ENCODE measurements at places on chromosomes 16 and 17.
A peak's percentile ranks its signal among the peaks of the same experiment; 100 is the strongest.

DNA sequence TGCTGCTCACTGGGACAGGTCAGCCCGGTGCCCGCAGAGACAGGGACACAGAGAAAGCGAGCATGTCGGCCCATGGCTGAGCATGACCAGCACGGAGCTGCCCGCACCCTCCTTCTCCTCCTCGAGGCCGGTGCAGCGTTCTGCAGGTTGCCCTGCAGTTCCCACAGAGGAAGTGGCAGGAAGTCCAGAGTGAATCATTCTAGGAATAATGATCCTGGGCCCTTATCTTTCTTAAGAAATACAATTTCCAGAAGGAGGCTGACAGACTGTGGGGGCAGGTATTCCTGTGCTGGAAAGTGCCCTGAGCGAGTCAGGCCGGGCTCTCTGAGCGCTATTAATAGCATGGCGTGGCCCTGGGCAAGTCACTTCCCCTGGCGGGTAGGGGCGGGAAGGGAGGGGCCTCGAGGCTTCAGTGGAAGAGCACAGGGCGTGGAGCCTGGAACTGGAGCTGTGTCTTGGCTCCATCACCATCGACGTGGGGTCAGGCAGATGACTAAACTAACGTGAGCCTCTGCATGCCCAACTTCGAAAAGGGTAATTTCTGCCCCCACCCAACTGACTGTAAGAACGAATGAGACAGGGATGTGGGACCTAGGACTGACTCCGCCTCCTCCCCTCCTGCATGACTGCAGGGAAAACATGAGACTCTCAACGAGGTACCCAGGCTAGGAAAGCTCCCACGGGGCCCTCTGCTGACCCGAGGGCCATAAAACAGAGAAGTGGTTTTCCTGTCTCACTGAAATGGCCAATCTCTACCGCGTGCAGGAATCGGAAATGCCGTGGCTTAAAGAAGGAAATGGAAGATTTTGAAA is 9.8 kb downstream of the TMEM204 start:
- DNase-seq: peak; percentile 89

GRCh38 chr17:9166788-9167187 is 145.5 kb downstream of the NTN1 start:
- no peak for DNase-seq

DNA sequence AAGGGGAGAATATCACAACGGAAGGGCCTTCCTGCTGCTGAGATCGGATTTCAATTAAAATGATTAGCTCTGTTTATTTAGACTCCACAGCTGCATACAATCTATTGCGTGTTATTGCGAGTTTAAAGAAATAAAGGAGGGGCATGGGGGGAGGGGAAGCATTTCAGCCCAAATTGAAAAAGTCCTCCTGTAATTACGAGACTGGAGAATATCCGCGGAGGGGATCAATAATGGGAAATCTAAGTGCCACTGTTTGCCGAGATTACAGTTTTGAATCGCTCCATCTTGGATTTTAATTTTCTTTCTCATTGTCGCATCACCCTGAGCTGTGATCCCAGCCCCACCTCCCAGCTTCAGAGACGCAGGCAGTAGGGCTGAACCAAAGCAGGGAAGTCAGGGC is 15.7 kb upstream of the RPL38 start:
- no peak for DNase-seq

GRCh38 chr16:52235186-52235585 is 311.8 kb downstream of the TOX3 start:
- DNase-seq: no peak

GRCh38 chr16:85927959-85928358 is 29.0 kb downstream of the IRF8 start:
- DNase-seq: no peak

DNA sequence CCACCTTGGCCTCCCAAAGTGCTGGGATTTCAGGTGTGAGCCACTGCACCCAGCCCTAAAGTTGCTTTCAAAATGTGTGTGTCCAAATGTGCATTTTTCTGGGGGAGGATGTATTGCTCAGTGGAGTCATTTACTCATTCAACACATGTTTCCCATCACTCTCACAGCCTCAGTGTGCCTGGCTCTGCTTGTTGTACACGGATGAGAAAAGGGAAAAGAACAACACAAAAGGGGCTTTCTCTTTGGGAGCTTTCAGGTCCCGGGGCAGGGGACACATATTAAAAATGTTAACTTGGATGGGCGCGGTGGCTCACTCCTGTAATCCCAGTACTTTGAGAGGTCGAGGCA is 1.7 kb upstream of the PPL start:
- DNase-seq: no peak

- DNase-seq: no peak
Observed at GRCh38 chr17:40491486-40491885, 9.9 kb downstream of the TNS4 start.

- DNase-seq: no peak
Observed at GRCh38 chr17:77304051-77304745, 163.4 kb downstream of the SEC14L1 start.

- no peak for DNase-seq
Observed at GRCh38 chr17:61750656-61751055, 112.7 kb downstream of the BRIP1 start.

DNA sequence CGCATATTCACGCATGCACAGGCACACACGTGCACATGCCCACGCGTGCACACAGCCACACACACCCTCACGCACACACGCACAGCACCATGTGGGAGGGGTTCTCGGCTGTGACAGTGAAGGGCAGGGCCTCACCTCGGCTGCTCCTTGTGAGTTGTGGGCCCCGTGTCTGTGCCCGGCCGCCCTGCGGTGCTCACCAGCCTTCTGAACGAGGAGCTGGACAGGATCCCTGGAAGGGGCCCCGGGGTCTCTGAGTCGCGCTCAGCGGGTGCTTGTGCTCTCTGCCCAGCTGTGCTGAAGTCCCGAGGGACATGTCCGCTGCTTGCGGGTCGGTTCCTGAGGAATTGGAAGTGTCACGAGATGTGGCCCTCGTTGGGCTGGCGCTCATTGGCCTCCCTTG is 16.1 kb downstream of the TSC2 start:
- DNase-seq: no peak

DNA sequence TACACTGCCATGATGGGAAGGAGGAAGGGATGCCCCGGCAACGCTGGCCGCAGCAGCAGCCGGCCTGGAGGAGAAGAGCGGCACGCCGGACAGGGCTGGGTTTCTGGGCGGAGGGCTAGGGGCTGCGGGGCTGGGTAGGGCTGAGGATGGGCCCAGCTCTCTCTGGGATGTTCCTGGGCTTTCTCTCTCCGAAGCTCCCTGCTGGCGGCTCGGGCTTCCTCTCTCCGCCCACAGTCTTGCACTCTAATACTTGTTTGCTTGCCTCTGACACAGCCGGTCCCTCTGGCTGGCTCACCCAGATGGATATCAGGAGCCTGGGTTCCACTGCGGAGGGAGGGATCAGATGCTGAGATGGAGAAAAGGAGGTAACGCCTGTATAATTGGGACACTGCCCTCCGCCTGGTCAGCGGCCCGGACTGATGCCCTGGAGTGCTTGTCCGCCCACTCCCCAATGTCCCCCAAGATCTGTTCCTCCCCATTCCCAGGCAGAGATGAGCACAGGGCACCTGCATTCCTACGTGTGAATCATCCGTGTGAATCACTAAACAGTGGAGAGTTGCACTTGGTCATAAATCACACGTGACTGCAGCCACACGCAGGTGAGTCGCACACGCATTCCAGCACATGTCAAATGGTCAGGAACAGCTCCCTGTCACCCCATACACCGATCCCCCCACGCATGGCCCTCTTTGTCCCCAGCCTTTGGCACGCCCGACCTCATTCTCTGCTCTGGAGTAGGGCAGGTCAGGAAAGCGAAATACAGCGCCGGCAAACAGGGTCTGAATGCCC is at the start of gene ALOXE3:
Gene ALOXE3, minus strand, starts transcription at position 535 of the 789 bp plus-strand sequence. Its CDS starts 524 bp downstream, at position 11.
- DNase-seq: no peak

- peak; percentile 33 for DNase-seq
Observed at GRCh38 chr17:66076546-66077190, 115.3 kb downstream of the CEP112 start.

DNA sequence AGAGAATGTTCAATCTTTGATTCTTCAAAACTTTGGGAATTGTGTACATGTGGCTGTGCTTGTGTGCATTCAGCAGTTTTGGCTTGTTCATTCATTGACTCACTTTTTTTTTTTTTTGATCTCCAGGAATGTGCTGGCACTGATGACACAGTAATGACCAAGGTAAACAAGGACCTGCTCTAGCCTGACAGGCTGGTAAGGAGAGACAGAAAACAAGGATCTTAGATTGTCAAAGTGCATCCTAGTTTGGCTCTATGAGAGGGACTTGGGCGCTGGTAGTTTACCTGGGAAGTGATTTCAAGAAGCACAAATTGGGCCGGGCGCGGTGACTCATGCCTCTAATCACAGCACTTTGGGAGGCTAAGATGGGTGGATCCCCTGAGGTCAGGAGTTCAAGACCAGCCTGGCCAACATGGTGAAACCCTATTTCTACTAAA is 233.1 kb upstream of the WSCD1 start:
- no peak for DNase-seq

DNA sequence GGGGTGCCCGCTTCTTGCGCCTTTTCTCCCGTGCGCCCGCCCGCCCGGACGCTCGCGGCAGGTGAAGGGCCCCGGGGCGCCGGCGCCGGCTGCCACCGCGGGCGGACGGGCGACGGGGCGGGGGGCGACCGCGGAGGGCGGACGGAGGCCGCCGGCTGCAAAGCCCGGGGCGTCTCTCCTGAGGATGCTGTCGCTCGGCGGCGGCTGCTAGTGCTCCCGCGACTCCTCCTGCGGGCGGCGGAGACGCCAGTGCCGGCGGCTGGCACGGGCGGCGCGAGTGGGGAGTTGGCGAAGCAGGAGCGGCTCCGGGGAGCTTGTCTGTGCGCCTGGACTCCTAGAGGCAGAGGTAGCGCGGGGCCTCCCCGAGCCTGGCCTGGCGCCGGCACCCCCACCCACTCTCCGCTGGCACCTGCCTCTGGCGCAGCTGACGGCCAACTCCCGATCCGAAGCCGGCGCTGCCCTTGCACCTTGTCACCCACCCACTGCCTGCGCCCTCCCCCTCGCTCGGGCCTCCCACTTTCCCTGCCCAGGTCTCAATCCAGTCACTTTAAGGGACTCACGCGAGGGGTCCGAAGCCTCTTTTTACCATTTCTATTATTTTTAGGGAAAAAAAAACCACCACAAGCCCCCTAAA is at the start of gene FAM20A:
Gene FAM20A, minus strand, starts transcription at position 437 of the 634 bp plus-strand sequence. CDS start 701 bp downstream, outside the sequence.
- DNase-seq: peak; percentile 65

DNA sequence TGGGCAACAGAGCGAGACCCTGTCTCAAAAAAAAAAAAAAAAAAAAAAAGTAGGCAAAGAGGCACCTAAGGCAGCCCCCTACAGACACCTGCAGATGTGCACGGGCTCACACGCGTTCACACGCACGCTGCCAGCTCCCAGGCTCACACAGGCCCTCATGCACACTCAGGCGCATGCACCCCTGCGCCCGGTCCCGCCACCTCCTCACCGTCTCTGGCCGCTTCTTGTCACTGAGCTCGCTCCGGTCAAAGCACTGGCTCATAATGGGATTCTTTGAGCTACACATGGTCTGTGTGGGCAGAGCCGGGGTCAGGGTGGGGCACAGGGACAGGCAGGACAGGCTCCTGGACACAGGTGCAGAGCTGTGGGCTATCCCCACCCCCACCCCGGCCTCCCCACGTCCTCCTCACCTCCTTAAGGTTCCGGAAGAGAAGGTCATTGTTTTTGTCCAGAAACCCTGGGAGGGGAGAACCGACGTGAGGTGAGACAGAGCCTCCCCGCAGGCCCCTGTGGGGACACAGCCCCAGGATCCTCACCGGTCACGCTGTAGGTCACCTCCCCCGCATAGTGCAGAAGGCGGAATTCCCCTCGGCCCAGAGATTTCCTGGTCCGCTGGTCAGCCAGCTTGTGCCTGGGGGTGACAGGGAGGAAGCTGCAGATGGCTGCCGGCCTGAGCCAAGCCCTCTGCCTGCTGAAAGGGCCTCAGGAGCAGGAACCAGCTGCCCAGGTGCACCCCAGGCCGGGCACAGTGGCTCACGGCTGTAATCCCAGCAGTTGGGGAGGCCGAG is 17.9 kb downstream of the MYO1C start:
- DNase-seq: peak; percentile 17

GRCh38 chr17:47276868-47277267 is 23.2 kb downstream of the ITGB3 start:
- DNase-seq: peak; percentile 80

- DNase-seq: no peak
Observed at GRCh38 chr17:47192554-47192953, 3.5 kb upstream of the CDC27 start.

GRCh38 chr17:69732272-69732918 is 317.9 kb downstream of the MAP2K6 start:
- DNase-seq: no peak

DNA sequence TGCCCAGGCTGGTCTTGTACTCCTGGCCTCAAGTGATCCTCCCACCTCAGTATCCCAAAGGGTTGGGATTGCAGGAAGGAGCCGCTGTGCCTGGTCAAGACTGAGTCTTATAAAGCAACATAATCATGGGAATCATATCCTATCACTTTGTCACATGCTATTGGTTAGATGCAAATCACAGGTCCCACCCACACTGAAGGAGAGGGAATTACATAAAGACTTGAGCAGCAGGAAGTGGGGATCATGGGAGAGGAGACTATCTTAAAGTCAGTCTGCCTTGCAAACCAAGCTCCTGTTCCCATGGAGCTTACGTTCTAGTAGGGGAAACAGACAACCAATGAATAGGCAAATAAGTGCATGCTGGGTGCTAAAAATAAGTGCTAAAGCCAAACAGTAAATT is 28.3 kb upstream of the TENT4B start:
- no peak for DNase-seq

GRCh38 chr17:31908386-31908785 is 6.9 kb upstream of the UTP6 start:
- no peak for DNase-seq

- no peak for DNase-seq
Observed at GRCh38 chr17:6603744-6604325, 36.7 kb downstream of the KIAA0753 start.

DNA sequence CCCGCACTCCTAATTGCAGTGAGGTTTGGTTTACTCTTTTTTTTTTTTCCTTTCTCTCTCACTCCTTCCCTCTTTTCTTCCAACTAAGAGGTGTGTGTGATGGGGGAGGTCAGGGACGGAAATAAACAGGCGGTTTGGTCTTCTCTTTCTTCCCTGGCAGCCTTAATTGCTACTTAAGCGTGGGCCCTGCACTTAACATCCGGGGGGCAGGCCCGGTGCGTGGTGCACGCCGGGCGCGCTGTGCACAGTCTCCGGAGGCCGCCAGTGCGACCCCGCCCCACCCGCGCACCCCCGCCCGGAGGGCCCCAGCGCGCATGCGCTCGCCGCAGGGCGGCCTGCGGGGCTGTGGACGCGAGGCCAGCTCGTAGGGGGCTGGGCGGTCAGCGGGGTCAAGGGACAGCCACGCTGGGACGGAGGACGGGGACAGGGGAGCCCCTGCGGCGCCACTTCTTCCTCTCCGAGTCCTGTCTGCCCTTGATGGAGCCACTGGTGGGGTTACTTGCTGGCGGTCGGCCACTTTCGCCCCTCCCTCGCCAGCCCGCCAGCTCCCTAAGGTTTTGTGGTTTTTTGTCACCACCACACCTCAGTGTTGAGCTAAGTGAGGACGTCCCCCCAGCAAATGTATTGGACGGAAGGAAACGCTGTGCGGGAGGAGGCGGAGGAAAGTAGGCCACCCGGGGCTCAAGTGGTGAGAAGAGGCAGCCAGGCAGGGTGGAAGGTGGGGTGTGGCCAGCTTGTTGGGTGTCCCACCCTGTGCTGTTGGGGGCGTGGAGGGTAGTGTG is 120.9 kb downstream of the MRM1 start:
- peak; percentile 56 for DNase-seq

All from left cardiac atrium (tissue), 4 donors.